ENCODE measurements at places on chromosomes 4 and X.
A peak's percentile ranks its signal among the peaks of the same experiment; 100 is the strongest.

DNA sequence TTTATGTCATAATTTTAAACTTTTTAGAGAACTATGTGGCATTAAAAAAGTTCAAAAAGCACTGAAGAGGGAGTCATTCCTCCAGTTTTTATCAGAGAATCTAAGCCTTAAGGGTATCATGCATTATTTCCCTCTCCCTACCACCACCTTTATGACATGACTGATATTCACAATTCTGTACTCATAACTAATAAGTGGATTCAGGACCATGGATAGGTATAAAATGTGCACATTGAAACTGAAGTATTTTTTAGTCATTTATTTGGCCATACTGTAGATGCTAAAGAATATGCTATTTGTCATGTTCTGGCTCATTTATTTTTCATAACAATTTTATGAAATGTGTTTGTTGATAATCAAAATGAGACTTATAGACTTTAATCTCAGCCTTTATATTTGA is 897.5 kb upstream of the AGA start:
- DNase-seq = no peak

DNA sequence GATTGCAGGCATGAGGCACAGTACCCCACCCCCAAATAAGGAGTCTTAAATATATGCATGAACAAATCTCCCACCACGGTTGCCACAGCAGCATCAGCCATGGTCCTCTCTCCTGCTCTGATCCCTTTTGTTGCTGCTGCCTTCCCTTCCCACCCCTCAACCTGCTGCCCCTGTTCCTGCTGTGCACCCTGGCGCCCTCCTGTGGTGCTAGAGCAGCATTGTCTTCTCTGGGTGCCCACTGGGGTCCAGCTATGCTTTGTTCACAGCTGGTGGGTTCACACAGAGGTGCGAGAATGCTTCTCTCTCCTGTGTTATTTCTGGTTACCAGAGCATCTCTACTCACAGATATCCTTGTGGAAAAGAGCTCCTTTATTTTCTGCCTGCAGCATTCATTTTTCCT is 116.2 kb downstream of the GATB start:
- DNase-seq = no peak

GRCh38 chr4:24805067-24805466 is 9.7 kb downstream of the SOD3 start:
- DNase-seq = no peak

DNA sequence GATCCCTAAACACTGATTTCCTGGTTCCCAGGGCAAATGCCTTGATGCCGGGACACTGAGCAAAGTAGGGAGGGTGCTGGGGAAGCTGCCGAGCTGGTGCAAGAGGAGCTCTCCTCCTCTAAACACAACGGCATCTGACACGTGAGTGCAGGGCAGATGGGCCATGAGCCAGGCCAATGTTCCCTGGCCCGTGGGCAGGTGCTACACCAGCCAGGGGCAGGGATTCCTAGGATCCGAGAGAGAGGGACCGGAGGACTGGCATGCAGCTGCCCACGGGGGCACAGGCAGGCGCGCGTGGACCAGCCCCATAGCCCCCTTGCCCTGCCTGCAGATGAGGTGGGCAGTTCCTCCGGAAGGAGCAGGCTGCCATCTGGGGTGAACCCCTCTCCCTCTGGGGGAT is 66.8 kb upstream of the AFAP1 start:
- DNase-seq = no peak

DNA sequence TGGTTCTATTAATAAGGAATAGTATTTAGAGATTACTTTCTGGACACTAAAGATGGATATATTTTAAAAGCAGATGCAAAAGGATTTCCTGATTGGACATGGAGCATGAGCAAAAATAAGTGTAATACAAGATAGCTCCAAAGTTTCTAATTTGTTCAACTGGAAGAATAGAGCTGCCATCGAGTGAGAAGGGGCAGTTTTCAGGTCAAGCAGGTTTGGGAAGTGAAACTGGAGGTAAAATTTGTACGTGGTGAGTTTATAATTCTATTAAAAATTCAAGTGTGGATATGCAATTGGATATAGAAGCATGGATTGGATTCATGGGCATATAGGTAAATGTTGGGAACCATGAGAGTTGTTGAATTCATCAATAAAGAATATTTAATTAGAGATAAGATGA is 31.8 kb downstream of the PRDM8 start:
- no peak for DNase-seq

DNA sequence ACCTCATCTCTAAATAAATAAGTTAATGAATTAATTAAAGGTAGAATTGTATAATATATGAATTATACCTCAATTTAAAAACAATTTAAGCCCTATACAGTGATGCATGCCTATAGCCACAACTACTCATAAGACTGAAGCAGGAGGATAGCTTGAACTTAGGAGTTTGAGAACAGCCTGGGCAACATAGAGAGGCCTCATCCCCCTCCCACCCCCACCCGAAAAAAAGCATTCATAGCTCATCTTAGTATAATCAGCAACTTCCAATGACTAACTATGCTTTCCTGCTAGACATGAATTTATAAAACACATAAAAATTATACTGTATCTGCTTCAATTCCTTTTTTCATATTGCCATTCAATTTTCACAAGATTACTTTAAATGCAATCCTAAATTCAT is 1.6 kb downstream of the LRBA start:
- no peak for DNase-seq

DNA sequence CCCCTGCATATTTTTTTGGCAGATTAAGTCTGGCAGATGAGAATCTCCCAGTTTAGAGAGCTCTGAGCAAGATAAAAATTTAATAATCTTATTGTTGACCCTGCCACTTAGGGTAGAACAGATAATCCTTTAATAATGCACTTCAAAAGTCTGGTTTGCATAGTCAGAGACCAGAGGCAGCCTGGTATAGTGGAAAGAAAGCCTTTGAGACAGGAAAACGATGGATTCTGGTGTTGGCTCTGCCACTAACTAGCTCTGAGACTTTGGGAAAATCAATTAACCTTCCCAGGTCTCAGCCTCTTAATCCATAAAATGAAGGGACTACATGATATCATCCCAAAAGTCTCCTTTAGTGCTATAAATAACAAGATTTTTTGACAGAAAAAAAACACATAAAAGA is 824.5 kb downstream of the STIM2 start:
- DNase-seq = no peak

DNA sequence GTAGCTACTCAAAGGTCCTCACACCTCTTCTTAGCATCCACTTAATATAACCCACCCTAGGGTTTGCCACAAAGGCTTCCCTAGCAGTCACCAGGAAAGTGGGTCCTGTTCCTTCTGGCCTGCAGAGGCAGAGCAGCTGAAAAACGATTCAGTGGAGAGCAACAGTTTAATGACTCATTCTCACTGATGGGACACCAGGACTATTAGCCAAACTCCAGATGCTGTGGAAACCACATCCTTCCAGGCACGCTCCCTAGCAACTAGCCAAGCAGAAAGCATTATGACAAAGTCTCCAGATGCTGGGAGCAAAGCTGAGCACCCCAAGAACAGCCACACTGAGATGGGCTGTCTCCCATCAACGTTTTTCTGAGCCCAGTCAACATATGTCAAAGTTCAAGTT is 30.3 kb upstream of the UTP14A start:
- DNase-seq = no peak

DNA sequence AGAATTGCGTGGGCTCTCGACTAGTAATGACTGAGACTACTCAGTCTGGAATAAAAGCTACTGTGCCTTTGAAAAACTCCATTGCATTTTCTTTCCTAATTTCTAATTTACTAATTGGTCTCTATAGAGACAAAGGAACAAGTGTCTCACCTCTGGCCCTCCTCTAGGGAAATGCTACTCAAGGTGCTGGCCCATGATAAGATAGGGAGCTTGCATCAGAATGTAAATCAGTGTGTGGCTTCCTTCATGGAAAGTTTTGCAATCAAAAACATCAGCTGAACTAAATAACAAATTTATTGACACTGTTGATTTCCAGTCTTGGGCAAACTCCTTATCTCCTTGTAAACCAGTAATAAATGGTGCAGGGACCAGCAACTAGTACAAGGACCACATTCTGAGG is 81.8 kb downstream of the SRPX start:
- DNase-seq = no peak

GRCh38 chr4:7460566-7460965 is 25.8 kb upstream of the PSAPL1 start:
- DNase-seq = no peak

DNA sequence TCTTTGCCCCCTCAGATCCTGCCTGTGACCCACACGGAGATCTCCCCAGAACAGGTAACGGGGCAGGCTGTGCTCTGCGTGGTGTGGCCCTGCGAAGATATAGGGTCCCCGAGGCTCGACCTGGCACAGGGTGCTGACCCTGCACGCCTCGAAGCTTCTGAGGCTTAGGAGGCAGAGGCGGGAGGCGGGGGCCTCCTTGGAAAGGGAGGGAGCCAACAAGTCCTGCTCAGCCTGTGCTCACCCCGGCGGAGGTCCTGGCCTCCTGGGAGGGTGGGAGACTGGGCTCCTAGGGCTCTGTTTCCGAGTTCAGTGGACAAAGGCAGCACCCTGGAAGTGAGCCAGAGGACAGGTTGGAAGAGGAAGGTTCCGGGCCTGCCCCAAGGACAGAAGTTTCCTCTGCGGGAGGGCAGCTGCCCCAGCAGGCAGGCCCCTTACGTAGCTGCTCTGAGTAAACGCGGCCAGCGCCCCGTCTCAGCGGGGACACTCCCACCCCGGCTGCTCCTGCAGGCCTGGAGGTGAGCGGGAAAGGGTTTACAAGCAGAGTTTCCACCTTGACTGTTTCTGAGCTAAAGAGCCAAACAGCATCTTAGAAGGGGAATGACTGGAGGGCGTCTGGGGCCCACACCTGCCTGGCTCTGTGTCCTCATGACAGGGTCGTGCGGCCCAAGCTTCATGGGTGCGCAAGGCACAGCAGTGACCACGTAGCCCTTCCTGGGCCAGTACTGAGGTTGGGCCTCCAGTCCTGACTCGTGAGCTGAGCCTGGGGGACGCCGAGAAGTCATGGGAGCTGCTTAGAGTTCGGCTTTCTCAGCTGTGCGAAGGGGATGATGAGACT is 16.1 kb downstream of the TMEM175 start:
- no peak for DNase-seq

GRCh38 chr4:173039617-173040577 is 128.7 kb upstream of the GALNT7 start:
- no peak for DNase-seq

GRCh38 chrX:102651242-102652011 is at the start of gene GPRASP1:
Gene GPRASP1 (plus strand): TSS chrX:102651483. CDS start chrX:102653914, 2,431 bp downstream.
- DNase-seq = peak; percentile 76

- no peak for DNase-seq
These were observed 6.4 kb upstream of the VAMP7 start for GRCh38 chrX:155874571-155875244.

DNA sequence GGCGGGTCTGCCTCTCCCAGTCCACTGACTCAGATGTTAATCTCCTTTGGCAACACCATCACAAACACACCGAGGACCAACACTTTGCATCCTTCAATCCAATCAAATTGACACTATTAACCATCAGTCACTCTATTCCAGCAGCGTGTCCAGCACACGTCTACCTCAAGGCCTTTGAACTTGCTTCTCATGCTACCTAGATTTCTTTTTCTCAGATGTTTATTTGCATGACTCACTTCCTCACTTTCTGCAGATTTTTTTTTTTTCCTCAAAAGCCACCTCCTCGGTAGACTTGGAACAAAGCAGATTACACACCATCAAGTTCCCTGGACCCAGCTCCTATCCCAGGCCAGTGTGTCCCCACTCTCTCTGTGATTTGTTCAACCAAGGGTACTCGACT is 49.5 kb downstream of the SUPT20HL2 start:
- DNase-seq = no peak

GRCh38 chr4:138736362-138736761 is 279.2 kb upstream of the NOCT start:
- DNase-seq = no peak

DNA sequence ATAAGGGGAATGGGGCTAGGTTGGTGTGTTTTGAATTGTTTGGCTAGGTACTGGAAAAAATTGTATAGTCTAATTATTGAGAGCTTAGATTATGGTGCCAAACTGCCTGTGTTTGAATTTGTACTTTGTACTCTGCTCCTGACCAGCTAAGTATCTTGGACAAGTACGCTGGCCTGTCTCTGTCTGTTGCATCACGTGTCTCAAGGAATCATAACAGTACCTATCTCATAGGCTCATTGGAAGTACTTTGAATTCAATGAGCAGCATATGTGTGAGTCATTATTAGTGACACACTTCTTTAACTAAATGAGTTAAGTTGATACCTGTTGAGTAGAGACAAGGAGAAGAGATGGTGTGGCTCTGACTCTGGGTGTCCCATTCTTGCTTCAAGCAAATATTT is 69.5 kb upstream of the MND1 start:
- DNase-seq = no peak

GRCh38 chr4:38574559-38575333 is 89.3 kb upstream of the KLF3 start:
- DNase-seq = no peak

DNA sequence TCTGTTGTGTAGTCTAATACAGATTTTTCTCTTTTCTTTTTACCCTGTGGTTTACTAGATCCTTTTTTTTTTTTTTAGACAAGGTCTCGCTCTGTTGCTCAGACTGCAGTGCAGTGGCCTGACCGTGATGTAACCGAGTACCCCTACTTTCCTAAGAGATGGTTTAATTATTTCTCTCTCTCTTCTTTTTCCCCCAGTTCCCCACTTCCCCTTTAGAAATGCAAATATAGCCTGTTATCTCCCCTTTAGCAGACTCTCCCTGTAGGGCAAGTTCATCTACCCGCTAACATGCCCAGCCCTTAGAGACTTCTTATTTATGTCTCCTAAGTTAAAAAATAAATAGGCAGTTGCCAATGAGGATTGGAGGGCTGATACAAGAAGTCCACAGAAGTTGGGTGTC is 4.5 kb downstream of the SNX25 start:
- DNase-seq = no peak

DNA sequence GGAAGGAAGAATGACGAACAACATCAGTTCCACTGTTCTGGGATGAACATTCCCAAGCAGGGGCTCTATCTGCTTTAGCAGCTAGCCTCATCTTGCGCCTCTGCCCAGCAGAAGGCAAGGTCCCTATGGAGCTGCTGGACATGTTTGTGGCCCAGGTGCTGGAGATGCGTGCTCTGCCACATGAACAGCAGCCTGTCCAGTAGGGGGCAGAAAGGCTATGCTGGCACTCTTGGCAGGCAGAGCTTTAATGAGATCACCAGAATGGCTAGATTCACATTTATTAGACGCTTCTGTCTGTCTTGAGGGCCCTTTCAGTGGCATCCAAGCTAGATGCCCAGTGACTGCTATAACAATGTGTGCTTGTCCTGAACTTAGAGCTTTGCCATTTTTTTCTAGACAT is 1826.0 kb downstream of the STIM2 start:
- DNase-seq = peak; percentile 22

DNA sequence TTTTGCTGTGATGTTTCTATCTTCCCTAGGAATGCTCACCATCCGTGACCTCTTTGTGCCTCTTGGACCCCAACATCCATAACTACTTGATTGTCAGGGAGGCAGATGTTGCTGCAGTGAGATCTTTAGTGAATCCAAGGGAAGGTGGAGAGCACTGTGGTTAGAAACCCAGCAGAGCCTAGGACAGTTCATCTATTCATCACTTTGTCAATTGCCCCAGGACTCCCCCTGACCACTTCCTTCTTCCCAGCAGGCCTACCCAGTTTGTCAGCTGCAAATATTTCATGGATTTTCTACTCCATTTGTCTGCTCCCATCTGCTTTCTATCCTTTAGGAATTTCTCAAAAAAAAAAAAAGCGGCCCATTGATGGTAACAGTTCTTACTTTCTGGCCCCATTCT is 942.8 kb downstream of the PCDH7 start:
- DNase-seq = no peak

Measured in left cardiac atrium (tissue), 4 donors.